ENCODE measurements at places on chromosomes 3 and 15.

DNA sequence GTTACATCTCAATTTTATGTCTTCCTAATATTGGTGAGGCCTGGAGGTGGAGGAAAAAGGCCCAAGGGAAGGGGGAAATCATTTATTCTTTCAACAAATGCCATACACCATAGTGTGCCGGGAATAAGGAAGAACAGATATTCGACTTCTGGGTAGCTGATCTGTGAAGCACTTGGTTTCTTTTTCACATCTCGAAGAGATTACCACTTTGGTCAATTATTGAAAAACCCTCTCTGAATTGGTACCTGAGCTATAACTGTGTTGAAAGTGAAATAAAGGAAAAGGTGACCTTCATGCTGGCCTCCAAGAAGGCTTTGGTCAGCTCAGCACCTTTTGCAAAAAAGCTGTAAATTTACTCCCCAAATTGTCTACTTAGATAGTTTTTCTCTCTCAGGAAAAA is 14.2 kb upstream of the MB21D2 start:
- DNase-seq: no peak

DNA sequence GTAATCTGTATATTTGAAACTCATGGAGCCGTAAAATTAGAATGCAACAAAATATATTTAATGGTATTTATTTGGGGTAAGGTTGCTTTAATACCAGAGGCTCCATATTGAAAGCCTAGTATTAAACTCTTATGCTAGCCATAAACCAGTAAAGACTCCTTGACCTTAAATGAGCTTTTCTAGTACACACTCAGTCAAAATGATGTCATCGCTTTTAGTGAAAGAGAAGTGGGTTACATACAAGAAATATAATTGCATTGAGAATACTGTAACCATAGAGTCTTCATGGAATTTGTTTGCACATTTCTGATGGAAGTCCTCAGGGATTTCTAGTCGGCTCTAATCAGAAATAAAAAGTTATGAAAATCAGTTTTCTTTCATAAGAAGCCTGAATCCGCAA is 757.6 kb downstream of the GBE1 start:
- DNase-seq: no peak

- DNase-seq: no peak
Observed at GRCh38 chr15:80584561-80584964, 110.5 kb upstream of the ABHD17C start.

- DNase-seq: no peak
Observed at GRCh38 chr15:77528968-77529319, 103.8 kb downstream of the LINGO1 start.

DNA sequence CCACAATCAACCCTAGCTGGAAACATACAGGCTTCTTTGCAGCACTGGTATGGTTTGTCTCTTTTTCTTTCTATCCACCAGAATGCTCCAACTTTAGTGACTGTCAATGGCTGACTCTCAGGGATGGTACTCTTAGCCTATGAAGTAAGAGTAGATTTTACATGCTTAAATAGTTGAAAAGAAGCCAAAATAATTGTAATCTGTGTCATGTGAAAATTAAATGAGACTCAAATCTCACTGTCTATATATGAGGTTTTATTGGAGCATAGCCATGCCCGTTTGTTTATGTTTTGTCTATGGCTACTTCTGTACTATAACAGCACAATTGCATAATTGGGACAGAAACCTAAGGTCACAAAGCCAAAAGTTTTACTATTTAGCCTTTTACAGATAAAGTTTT is 29.1 kb upstream of the PDZRN3 start:
- no peak for DNase-seq

DNA sequence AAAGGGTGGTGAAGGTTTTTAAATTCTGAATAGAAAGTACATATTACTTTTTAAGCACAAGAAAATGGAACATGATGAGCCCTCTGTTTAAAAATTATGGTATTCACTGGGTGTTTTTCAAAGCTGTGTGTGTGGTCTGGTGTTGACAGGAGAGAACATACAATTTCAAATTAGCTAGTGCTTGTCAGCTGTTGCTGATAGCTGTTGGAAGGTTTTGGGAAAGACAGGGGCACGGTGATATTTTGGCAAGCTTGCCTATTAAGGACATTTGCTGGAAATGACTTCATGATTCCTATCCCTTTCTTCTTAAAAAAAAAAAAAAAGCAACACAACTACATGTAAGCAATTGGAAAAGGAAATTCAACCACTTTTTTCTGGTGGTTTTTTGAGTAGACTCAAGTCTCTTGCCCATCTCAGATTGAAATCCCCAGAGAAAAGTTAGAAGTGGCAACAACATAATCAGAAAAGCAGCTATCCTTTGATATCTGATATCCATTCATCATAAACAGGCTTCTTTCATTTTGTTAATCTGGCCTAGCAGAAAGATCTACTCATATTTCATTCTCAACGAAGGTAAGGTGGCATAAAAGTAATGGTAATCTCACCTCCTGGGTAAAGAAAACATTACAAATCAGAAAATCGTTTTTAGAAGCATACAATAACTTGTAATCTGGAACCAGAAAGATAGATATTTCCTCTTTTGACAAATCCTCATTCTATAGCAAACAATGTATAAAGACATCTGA is 130.0 kb downstream of the RBMS3 start:
- no peak for DNase-seq

GRCh38 chr3:160098261-160098908 is 109.8 kb downstream of the IL12A start:
- no peak for DNase-seq

GRCh38 chr3:189896533-189896932 is 224.2 kb downstream of the P3H2 start:
- DNase-seq: no peak

DNA sequence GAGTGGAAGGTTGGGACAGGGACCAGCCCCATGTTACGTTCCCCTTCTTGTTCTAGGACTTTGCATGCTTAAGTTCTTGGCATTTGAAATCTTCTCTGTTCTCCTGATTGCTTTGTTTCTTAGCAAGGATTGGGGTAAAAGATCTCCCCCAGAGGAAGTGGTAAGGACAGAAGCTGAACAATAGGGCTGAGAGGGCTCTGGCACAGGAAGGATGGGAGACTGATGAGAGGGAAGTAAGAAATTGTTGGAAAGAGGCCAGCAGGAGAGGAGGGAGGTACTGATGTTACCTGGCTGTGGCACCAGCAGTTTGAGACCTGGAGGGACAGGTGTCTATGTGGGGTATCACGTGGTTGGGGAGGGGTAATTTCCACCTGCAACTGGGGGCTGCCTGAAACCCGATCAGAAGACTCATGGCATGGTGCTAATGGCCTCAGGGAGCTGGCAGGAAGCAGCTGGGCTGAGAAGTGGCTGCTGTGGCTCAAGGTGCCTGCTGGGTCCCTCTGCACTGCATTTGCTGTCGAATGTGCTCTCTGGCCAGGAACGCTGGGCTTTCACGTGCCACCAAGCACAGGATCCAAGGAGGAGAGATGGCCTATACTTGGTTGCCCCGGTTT is 108.4 kb downstream of the LSM3 start:
- no peak for DNase-seq

DNA sequence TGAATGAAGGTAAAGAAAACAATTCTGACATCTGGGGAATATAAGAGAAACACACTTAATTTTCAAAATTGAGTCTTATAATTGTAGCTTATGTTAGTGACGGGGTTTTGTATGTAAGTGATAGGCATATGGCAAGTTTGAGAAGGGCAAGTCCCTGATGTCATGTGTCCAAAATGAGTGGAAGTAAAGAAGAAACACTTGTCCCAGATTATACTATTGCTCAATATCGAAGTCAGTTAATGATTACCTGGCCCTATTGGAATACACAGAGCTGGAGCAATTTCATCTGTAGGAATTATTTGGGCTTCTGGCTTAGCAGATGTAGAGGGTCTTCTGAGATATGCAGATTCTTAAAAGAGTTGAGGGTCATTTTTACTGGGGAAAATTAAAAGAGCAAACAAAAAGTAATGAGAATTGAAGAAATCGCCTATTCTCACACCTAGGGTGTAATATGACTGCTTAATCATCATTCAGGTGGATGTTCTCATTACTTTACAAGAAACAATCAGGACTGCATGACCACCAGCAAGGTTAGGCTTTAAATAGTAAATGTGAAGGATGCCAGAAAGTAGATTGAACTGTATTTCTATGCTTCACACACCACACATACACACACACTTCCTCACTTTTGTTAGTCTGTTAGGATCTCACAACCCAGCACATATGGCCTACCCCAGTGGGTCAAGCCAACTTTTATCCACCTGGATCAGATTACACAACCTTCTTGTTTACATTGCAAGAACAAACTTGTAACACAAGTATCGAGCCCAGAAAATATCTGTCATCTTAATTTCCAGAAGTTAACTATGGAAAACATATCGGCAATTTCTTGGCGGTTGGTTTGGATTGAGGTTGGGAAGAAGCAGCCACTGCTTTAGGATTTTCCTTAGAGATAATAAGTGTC is 183.3 kb upstream of the LRRC3B start:
- DNase-seq: no peak

GRCh38 chr15:32682977-32683630 is 34.7 kb upstream of the GREM1 start:
- no peak for DNase-seq

- DNase-seq: no peak
Observed at GRCh38 chr3:45841420-45841756, 531 bp downstream of the LZTFL1 start.

DNA sequence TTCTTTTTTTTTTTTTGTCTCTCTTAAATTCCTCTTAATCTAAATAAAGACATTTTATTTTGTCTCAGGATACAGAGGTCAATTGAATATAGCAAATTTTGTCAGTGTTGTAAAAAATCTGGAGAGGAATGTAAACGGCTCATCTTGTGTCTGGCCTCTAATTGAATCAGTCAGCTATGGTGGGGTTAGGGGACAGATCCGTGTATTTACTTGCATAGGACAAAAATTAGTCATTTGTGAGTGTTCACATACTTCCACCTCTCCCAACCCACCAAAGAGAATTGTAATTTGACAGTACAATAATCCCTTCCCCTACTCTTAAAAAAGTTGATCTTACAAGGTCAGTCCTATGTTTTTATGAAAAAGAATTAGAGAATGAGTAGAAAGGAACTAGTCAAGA is 18.3 kb downstream of the PPARG start:
- DNase-seq: no peak

GRCh38 chr3:183920416-183920815 is 35.7 kb upstream of the PARL start:
- no peak for DNase-seq

- no peak for DNase-seq
Observed at GRCh38 chr15:56804279-56804678, 71.0 kb upstream of the ZNF280D start.

GRCh38 chr15:79779746-79780145 is 117.1 kb downstream of the MTHFS start:
- no peak for DNase-seq
